ENCODE measurements at places on chromosomes 11 and 22.
A peak's percentile ranks its signal among the peaks of the same experiment; 100 is the strongest.

- no peak for DNase-seq
Measured at GRCh38 chr22:36737776-36738175, 34.2 kb upstream of the CACNG2 start.

DNA sequence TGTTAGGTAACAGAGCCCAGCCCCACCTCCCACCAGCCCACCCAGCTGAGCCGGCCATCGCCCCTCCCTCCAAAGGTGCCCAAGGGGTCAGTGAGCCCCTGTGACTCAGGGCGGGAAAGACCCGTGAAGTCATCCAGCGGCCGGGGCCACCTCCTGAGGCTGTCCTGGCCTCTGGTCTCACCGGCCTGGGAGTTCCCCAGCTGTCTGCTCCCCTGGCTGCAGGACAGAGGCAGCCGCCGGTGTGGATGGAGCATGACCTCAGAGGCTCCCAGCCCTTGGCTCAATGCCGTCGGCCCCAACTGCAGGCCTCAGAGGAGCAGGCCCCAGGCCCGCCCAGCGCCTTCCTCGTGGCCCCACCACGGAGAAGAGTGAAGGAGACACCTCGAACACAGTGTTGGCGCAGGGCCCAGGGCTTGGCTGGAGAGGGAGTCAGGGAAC, 28.7 kb downstream of the RPL3 start:
- DNase-seq: no peak

- no peak for DNase-seq
Measured at GRCh38 chr11:134628426-134628825, 216.4 kb upstream of the B3GAT1 start.

DNA sequence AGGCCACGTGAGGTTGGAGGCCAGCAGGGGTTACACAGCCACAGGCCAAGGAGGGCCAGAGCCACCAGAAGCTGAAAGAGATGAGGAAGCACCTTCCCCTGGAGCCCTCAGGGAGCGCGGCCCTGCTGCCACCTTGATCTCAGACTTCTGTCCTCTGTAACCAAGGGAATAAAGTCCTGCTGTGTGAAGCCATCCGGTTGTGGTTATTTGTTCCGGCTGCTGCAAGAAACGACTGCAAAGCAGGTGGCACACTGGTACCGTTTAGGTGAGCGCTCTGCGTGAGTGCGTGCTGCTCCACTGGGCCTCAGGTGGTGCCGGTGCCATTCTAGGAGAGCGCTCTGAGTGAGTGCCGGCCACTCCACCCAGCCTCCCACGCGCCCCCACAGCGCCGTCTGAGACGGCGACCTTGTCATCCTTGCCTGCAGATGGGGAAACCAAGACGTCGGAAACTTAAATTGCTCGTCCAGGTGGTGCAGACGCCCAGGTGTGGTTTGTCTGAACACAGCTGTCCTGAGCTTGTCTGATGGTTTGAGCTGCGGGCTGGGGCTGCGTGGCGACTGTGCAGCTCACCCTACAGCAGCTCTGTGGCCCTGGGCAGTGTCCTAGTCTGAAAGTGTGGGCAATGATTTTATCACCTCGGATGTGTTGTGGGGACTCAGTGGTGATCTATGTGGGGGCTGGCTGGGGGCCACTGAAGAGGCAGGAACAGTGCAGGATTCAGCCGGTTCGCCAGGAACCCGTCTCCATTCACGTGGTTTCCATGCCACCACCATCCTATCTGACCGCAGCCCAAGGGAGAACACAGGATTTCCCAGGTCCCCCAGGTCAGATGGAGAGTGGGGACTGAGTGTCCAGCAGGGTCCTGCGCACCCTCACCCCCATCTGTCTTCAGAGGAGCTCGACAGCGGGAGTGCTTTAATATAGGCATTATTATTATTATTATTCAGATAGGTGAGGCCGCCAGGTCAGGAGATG, 4.6 kb upstream of the MRGPRG start:
- DNase-seq: no peak

DNA sequence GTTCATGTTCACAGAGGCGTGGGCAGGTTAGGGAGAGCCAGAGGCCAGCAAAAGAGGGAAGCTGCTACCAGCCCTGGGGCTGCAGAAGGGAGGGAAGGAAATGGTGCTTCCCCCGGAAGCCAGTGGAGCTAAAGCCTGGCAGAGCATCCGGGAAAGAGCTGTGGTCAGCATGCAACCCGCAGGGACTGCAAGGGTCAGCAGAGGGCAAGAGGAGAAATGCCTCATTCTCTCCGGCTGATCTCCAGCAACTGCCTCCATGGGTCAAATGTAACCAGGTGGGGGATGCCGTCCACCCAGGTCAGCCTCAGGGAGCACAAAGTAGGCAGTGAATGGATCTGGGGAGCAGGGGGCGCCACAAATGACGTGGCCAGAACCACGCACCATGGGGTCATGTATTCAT, 36.9 kb upstream of the PRR5 start:
- no peak for DNase-seq

DNA sequence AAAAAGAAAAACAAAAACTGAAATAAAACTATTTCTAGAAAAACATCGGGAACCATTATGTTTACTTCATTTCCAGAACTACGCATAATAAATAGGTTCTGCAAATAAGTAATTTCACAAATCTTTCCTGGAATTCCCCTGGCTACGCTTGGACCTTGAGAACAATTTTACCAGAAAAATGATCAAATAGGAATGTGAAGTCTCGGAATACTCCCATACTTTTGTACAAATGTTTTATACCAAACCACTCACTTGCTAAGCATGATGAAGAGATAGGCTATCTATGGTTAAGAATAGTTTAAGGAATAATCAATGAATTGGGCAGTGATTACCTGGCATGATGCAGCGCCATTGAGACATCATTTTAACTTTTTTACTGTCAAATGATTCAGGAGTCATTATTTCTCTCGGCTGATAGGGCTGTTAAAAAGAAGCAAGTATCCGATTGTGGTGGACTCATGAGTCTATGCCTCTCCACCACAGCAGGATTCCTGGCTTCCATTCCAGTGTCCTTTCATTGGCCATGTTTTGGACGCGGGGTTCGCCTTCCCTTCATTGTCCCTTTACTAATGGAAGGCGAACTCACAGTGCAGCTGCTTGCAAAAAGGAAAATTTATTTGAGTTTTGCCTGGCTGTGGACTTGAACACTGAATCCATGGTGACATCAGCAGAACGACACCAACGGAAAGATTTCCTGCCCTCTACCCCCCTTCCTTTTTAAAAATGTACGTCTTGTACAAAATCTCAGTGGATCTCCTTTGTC, 39.9 kb upstream of the BLID start:
- DNase-seq: no peak

- no peak for DNase-seq
Measured at GRCh38 chr11:12234221-12234620, 123.8 kb downstream of the MICAL2 start.

DNA sequence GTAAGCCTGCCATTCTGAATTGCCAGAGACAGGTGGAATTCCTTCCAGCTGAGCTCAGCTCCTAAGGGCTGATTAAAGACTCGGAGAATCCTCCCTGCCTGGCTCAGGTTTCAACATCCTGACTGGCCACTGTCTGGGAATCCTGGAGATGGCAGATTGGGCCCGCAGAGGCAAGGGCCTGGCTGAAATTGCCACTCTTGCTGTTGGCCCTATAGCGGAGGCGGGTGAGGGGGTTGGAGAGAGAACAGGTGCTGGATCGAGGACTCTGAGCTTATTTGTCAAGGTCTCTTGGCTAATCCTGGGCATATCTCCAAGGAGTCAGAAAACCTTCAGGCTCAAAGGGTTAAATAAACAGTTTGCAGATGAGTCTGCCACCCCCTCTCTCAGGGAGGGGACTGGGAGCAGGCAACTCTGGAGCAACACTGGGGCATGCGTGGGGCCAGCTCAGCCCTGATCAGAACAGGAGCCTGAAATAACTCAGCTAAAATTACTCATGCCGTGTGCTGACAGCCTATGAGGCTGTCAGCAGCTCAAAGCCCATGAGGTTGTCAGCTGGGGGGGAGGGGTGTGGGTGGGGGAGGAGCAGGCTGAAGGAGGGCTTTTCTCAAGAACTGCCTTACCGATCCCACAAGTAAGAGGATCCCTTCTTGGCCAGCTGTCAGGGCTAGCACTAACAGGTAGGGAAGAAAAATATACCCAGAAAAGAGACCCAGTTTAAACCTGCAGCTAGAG, 14.7 kb upstream of the MFRP start:
- no peak for DNase-seq

DNA sequence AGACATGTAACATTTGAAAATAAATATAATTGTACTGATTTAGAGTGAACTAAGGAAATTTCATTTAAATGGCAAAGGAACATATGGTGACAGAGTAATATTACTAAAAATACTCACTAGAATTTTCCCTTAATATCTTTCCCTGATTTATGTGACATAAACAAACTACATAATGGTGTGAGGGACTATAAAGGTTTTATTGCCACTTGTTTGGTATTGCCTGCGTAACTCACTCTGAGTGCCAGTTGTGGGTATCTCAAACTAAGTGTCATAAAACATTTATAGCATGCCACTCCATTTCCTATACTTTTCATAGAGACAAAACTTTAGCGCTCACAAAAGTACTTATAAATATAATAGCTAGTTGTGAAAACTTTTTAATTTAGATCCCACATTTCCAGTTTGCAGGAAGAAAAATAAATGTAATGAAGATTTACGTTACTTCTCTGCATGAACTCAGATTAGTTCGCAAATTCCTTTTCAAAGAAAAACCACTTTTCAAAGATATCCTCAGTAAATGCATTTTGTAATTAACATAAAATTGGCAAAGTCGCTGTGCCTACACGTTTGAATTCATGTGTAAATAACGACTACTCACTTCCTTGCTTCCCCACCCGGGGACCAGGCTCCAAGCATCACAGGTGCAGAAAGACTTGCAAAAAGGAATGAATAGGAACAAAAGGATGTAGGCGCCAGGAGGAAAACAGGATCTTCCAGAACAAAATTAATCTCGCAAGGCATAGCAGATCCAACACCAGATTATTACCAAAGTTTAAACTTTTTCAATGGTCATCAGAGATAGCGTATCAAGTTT, 1.6 kb upstream of the QSER1 start:
- DNase-seq: no peak

GRCh38 chr11:93895106-93895862, 44.9 kb upstream of the VSTM5 start:
- no peak for DNase-seq

GRCh38 chr11:44286268-44286880, 23.6 kb downstream of the ALX4 start:
- DNase-seq: peak; percentile 20

- peak; percentile 30 for DNase-seq
Measured at GRCh38 chr11:61587951-61588727, 7.3 kb upstream of the SYT7 start.

- no peak for DNase-seq
Measured at GRCh38 chr11:72406540-72407527, 27.5 kb downstream of the CLPB start.

DNA sequence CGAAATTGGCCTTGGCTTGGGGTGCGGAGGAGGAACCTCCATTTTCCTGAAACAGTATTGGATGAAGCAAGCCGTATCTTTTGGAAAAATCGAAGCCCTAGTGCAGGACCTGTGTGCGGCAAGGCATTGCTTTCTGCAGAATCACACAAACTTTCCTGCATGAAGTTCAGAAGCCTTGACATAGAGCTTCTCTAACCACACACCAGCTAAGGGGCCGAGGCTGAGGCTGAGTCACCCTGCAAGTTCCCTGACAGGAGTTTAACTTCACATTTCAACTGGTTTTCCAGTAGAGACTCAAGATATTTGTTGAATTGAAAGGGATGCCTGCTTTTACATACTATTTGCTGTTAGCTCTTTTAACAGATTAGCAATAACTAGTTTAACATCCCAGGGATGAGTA, 67.8 kb downstream of the TCF20 start:
- DNase-seq: peak; percentile 38

DNA sequence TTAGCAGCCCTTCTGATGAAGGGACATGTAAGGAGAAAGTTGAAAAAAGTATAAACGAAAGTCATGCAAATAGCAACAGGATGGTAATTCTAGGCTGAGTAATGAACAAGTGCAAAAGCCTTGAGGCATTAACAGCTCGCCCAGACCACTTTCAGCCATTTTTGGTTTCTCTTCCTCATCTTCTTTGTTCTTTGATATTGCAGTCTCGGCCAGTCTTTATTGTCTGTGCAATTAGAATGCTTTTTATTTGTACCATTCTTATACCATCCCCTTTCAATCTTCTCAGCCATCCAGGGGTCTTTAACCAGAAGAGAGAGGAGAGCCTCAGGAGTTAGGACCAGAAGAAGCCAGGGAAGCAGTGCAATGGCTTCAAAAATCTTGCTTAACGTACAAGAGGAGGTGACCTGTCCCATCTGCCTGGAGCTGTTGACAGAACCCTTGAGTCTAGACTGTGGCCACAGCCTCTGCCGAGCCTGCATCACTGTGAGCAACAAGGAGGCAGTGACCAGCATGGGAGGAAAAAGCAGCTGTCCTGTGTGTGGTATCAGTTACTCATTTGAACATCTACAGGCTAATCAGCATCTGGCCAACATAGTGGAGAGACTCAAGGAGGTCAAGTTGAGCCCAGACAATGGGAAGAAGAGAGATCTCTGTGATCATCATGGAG, 7.3 kb downstream of the TRIM34 start:
- DNase-seq: no peak

All from stimulated activated CD8-positive, alpha-beta memory T cell treated with anti-CD3 and anti-CD28 coated beads, Interleukin-4, amount 100 ng/mL, for 4 hours (primary cell).